Activated CD4-positive, alpha-beta T cell treated with anti-CD3 and anti-CD28 coated beads, Interleukin-2, Interleukin-6, amounts not matched to agents 100 ng/mL and 50 ng/mL, durations not matched to agents 16 hours and 8 hours (primary cell): ENCODE measurements at places on chromosomes 7 and 10.

GRCh38 chr7:106277976-106278375 lies 6.8 kb downstream of the NAMPT start:
- DNase-seq: no peak

GRCh38 chr7:46871516-46871915 lies 710.4 kb downstream of the TNS3 start:
- DNase-seq: no peak

- DNase-seq: peak; percentile 90
Measured at GRCh38 chr10:110425684-110426293, 71.9 kb upstream of the DUSP5 start.

DNA sequence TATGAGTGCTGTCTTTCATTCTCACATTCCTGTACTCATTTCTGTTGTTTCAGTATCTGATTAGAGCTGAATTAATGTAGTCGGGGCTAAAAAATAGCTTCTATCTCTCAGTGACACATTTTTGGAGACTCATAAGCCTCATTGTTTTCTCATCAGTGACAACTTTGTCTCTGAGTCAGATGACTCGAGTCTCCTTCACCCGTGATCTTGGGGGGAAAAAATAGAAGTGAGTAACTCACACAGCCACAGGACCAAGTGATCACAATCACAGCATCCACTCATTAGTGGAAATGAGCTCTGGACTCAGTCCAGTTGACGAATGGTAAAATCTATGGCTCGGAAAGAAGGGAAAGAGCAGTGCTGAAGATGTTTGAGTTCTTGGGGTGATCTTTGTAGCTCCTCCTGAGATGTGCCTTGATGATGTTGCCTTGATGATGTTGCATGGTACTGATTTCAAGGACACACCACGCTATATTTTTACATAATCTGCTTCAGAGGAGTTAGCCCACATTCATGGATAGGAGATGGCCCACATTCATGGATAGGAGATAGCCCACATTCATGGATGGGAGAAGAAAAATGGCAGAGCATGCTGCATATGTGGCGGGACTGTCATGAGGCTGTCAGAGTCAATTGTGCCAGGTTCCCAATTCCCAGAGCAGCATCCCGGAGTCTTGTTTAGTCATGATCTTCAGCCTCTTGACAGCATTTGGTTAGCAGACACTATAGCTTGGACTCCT lies 214.7 kb downstream of the CELF2 start:
- DNase-seq: peak; percentile 69

GRCh38 chr7:78900806-78901205 lies 552.7 kb downstream of the MAGI2 start:
- DNase-seq: no peak

DNA sequence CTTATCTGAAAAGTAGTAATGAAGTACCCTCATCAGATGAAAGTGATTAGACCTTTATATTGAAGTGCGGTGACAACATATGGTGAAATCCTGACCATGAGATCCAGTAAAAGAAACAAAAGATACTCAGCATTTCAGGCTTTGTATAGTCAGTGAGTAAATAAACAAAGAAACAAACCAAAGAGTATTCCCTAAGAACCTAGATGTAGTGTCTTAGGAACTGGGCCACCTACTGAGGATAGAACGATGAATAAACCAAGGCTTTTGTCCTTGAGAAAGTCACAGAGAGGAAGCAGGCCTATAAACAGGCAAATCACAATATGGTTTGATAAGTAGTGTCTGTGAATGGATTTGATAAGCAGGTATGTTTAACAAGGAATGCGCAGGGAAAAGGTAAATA lies 46.2 kb downstream of the ZNF277 start:
- DNase-seq: no peak
